ENCODE measurements at places on chromosomes 13 and 19.

- no peak for DNase-seq
These were observed 1.3 kb upstream of the ATF5 start for GRCh38 chr19:49927526-49928264.

DNA sequence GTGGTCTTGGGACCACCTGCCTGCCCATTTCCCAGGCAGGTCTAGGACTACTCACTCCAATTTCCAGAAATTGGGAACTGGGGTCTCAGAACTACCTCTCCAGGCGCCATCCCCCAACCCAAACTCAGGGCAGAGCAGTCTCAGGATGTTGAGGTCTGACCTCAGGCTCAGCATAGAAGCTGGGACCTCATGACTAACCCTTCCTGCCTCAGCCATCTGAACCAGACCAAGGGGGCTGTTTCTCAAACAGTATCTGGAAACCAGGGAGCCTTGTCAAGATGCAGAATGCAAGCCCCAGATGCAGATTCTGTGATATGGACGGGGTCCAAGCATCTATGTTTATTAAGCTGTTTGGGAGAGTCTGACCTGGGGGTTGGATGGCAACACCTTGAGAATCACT, 1.3 kb downstream of the FBXW9 start:
- no peak for DNase-seq

DNA sequence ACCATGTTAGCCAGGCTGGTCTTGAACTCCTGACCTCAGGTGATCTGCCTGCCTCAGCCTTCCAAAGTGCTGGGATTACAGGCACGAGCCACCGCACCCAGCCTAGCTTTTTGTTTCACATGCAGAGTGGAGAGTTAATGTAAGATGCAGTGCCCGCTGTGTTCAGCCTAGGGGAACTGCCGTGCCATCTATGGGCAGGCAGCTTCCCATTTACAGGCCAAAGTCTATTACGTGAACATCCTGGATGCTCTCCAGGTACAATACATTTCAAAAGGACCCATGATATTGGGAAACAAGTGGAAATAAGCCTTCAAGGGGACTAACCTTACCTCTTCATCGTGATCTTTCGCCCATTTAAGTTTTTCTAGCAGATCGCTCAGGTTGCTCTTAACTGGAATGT, 10.1 kb downstream of the POGLUT2 start:
- DNase-seq = no peak

- no peak for DNase-seq
These were observed 324.4 kb downstream of the NDFIP2 start for GRCh38 chr13:79805317-79805716.

DNA sequence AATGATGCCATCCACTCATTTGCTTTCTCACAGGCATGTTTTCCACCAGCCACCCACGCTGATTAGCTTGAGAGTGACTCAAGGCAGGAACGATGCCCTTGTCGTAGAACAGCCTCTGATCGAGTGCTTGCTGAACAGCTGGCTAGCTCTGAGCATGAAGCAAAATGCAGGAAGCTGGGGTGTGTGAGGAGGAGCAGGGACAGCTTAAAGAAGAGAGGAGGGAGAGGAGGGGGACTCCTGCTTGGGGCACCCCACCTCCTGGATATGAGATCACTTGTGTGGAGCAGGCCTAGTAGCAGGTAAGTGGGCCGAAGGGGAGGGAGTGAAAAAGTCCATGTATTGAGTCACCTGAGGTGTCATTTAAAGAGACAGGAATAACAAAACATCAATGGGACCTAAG, 48.8 kb downstream of the IRS2 start:
- DNase-seq = no peak

DNA sequence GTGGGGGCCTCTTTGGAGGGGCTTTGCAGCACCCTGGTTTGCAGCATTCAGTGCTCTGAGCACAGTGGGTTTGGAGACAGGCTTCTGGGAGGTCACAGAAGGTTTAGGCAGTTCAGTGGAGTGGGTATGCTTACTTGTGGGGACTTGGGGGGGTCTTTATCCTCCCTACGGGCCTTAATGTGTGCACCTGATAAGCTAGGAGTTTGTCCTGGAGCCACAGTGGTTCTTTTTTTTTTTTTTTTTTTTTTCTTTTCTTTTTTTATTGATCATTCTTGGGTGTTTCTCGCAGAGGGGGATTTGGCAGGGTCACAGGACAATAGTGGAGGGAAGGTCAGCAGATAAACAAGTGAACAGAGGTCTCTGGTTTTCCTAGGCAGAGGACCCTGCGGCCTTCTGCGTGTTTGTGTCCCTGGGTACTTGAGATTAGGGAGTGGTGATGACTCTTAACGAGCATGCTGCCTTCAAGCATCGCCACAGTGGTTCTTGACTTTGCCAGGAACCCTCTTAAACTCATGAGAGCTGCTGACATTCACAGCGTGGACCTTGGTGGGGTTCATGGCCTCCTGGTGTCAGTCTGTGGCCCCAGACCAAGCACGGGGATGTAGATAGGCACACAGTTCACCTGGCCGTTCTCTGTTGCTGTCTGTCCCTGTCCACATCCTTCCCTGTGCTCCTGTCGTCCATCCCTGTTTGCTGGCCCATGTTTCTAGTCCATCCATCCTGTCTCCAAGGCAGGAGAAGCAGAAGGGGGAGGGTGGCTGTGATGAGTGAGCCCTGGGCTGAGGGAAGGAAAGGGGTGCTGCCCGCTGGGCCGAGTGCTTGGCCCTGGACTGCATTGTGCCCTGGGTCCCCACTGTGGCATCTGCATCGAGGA, 2.7 kb downstream of the EGLN2 start:
- DNase-seq = no peak

GRCh38 chr13:95437561-95437960, 115.0 kb upstream of the CLDN10 start:
- DNase-seq = no peak

- no peak for DNase-seq
These were observed 10.7 kb upstream of the SHKBP1 start for GRCh38 chr19:40565910-40566495.

GRCh38 chr19:6667114-6667627, 2.8 kb downstream of the TNFSF14 start:
- no peak for DNase-seq

DNA sequence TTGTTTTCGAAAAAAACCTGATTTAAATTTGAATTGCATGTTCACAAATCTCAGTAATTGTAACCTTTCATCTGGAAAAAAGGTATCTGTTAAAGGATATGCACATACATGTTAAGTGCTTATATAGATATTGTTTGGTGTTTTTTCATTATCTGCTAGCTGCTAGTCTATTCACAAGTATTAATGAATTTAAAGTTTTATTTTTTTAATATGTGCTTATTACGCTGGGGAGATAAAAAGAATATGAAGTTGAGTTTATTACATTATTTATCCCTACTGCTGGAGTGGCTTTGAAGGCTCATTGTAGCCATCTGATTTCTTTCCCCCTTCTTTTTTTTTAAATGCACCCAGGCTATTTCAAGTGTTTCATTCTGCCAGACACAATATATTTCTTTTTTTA, 3.9 kb upstream of the MAB21L1 start:
- no peak for DNase-seq

DNA sequence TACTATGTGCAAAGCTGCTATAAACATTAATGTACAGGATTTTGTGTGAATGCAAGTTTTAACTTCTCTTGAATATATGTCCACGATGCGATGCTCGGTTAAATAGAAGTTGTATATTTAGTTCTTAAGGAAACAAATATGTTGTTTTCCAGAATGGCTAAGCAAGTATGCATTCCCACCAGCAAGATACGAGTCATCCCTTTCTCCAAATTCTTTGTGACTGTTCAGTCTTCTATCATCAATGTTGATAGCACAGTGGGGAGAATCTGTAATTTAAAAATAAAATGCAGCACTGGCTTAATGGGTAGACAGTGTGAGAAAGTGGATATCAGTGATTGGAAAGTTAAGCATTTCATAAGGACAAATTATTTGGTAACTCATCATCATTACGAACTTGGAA, 1340.8 kb downstream of the PCDH9 start:
- no peak for DNase-seq

- DNase-seq = no peak
These were observed 626 bp downstream of the ZNF233 start for GRCh38 chr19:44260343-44260681.

DNA sequence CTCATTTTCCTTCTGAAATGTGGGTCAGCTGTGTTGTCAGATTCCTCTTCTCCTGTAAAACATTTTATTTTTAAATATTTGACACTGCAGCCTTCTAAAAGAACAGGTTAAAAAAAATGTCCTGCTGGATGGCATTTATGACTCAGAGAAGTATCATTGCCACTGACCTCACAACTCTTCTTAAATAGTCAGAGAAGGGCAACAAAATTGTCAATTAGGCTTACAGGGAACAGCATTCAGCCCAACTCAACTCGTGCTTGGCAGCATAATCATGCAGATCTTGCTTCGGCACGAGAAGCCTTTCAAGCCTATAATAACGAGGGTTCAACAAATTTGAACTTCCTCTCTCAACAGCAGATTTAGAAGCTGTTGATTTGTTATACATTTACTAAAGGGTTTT, 296.7 kb upstream of the DACH1 start:
- DNase-seq = no peak

GRCh38 chr13:95380468-95381211, 79.4 kb upstream of the ABCC4 start:
- no peak for DNase-seq

DNA sequence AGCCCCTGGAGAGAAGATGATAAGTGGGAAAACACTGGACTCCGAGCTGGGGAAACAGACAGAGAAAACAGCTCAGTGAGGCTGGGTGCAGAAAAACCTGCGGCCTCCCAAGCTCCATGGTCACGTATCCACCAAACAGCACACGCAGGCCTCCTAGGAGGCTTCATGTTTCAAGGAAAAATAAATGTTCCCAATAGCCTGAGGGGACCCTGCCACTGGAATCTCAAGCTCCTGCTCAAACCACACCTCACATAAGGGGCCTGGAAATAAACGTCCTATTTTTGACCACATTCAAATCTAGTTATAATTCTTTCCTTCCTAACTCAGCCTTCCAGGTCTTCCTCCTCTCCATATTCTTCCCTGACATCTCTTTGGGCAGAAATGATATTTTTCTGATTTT, 225.7 kb downstream of the ABCC4 start:
- DNase-seq = no peak

- no peak for DNase-seq
These were observed 6.0 kb downstream of the SSC5D start for GRCh38 chr19:55494172-55494761.

DNA sequence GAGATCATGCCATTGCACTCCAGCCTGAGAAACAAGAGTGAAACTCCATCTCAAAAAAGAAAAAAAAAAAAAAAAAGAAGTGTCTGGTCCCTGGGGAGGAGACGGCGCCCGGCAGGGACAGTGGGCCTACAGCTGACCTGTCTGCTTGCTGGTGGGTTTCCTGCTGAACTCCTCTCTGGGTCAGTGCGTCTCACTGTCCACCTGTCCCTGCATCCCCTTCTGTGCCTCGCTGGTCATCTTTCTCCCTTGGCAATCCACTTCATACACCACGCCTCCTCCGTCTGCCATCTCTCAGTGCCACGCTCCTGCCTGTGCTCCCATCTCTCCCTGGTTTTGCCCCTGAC, 63.4 kb downstream of the ACSBG2 start:
- no peak for DNase-seq

- no peak for DNase-seq
These were observed 16.8 kb downstream of the LIPE start for GRCh38 chr19:42410371-42410770.

GRCh38 chr13:22468045-22468444, 712.7 kb upstream of the SGCG start:
- DNase-seq = no peak

DNA sequence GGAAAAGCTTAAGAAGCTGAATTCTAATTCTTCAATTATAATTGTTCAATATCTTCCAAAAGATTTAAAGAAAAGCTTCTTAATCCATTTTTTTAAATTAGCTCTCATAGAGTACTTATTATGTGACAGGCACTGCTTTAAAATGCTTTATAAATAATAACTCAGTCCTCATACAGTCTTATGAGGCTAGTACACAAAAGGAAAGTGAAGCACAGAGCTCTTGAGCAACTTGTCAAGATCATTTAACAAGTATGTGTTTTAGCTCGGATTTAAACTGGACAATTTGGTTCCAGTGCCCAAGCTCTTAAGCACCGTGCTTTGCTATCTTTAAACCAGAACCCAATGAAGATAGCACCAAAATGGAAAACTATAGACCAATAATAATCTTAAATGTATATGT, 106.1 kb downstream of the DHRS12 start:
- no peak for DNase-seq

DNA sequence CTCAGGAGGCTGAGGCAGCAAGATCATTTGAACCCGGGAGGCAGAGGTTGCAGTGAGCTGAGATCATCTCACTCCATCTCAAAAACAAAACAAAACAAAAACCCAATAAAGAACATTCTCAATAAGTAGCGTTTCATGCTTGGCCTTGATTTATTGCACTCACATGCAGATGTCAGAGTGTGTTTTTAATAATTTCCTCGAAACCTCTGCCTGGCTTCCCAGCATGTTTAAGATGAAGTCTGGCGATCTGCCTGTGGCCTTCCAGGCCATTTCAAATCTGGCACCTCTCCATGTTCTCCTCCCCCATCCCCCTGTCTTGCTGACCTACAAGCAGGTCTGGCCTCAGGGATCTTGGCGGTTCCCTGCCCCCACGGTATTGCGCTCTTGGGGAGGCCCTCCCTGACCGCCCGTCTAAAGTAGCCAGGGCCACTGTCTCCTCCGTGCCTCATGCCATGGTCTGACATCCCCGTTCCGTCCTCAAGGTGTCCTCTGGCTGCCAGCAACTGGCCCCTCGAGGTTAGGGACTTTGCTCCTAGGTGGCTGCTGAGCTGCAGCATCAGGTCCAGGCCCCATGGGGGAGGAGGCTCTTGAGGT, 1.6 kb downstream of the WDR88 start:
- DNase-seq = no peak

- DNase-seq = no peak
These were observed 42.6 kb downstream of the KL start for GRCh38 chr13:33058776-33059327.

- DNase-seq = no peak
These were observed 11.0 kb downstream of the STK24 start for GRCh38 chr13:98565726-98566565.

Data from activated naive CD4-positive, alpha-beta T cell treated with anti-CD3 and anti-CD28 coated beads, Interleukin-2, amount 50 U/mL, for 72 hours (primary cell).